Trophoblast cell (in vitro differentiated cells and primary cell): ENCODE measurements at places on chromosomes 11 and 22.

DNA sequence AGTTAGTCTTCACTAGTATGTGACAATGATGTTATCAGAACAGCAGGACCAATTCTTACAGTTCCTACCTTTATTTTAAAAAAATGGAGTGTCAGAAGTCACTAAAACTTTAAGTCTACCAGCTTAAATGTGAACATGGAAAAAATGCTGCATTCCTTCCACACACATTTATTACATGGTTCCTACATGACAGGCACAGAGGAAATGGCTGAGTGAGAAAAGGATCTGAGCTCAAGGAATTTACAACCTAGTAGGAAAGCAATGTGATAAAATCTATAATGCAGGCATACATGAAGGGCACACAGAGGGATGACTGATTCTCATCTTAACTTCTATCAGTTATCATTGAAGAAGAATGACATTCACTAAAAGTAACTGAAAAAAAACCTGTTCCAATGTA is 23.0 kb downstream of the CLDN25 start:
- peak; percentile 91 for DNase-seq
- no peaks in the 10 kb centered on the region for H3K27me3 ChIP-seq
- H3K36me3 ChIP-seq = peaks cover 14% of the 10 kb centered on the region
- peaks cover 3% of the 10 kb centered on the region for H3K4me1 ChIP-seq
- H3K27ac ChIP-seq = no peak overlapping the region

GRCh38 chr11:61954106-61954850 is 4.1 kb downstream of the BEST1 start:
- H3K27me3 ChIP-seq = no peaks in the 10 kb centered on the region
- H3K27ac ChIP-seq = no peak overlapping the region
- H3K4me3 ChIP-seq = no peak overlapping the region

GRCh38 chr11:111352231-111352746 is 26.8 kb downstream of the POU2AF1 start:
- H3K4me3 ChIP-seq = no peak overlapping the region
- H3K27me3 ChIP-seq = no peaks in the 10 kb centered on the region
- DNase-seq = no peak
- H3K27ac ChIP-seq = no peak overlapping the region
- no peaks in the 10 kb centered on the region for H3K36me3 ChIP-seq

DNA sequence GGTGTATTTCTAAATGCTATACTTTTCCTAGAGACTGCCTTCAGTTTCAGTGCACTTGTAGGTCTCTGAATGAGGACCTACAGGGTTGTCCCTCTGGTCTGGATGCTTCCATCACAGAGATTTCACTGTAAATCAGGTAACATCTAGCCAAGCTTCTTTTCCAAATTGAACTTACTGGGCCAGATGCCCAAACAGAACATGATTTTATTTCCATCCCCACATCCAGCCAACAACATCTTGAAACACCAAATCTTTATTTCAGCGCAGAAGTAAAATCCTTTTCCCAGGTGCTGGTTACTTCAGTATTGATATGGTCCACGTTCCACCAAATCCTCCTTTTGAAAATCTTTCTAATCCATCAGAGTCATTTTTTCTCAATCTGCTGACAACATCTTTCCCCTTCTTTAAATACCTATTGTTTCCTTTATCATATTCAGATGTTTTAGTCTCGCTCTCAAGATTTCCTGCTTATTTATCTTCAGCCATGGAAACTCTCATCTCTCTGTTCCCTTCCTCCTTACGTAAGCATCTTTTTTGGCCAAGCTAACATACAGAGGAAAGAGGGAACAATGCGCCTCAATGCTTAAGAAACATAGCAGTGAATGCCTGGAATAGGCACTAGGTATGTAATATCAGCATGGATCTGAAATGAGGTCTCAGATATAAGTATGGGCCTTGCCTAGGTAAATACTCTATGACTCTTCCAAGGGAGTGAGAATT is 201.2 kb upstream of the MTNR1B start:
- H3K27me3 ChIP-seq = no peaks in the 10 kb centered on the region
- no peak overlapping the region for H3K4me3 ChIP-seq

DNA sequence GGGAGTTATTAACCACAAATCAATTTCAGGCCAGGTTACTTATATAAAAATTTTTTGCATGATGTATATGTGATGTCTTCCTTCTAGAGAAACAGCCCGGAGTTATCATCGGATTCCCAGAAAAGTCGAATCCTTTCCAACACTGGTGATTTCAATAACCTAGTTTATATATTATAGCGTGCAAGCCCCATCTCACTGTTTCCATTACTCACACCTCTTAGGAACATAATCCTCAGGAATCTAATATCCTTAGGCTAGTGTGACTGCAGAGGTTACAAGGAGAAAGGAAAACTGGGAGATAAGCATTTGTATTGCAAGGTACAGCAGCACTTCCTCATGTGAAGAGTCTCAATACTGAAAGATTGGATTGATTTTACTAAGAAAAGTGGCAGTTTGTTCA is 20.3 kb downstream of the ARHGAP20 start:
- no peaks in the 10 kb centered on the region for H3K36me3 ChIP-seq
- no peaks in the 10 kb centered on the region for H3K4me1 ChIP-seq
- H3K4me3 ChIP-seq = no peak overlapping the region
- no peak overlapping the region for H3K27ac ChIP-seq

DNA sequence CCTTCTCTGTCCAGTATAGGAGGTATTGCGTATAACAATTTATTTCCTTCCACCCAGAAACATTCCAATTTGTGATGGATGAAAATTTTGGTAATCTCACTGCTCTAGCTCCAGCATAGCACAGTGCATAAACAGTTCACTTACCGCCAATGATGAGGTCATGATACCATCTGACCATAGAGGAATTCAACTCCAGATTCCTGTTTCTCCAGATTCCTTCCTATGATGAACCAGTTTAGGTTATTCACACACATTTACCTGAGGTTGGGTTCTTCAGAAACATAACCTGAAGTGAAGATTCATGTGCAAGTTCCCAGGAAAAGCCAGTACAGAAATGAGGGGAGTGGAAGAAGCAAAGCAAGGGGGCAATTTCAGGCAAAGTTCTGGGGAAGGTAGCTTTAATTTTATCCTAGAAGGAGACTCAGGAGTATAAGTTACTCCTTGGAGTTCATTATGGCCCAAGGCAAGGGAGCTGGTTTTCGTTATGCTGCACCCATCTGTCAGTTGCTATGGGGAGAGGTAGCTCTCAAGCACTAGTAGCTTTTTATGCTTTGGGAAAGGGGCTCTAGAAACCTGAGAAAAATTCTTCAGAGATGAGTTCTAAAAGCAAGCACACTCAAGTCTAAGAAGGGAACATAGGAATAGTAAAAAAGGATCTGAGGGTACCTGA is 121.6 kb downstream of the CASP12 start:
- no peaks in the 10 kb centered on the region for H3K27me3 ChIP-seq
- no peaks in the 10 kb centered on the region for H3K36me3 ChIP-seq
- peak; percentile 94 for DNase-seq
- peak overlapping the region; percentile 88 for H3K27ac ChIP-seq
- H3K4me3 ChIP-seq = no peak overlapping the region

GRCh38 chr11:31408201-31408600 is 38.5 kb downstream of the DNAJC24 start:
- DNase-seq = no peak
- no peaks in the 10 kb centered on the region for H3K4me1 ChIP-seq
- peaks cover 2% of the 10 kb centered on the region for H3K36me3 ChIP-seq
- no peak overlapping the region for H3K27ac ChIP-seq
- H3K4me3 ChIP-seq = no peak overlapping the region

DNA sequence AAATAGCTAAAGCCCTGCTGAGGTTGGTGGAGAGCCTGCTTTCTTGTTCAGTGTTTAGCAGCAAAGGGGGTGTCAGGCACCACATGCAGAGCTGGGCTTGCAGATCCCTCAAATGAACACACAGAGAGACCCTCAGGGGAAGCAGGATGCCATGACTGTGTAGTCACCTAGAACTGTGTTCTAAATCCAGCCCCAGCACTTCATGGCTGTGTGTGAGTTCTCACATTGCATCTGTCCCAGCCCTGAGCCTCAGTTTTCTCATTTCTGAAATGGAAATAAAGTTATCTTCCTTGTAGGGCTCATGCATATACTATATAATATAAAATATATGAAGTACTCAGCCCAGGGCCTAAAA is 47.1 kb downstream of the CWC15 start:
- no peaks in the 10 kb centered on the region for H3K27me3 ChIP-seq
- H3K36me3 ChIP-seq = no peaks in the 10 kb centered on the region
- H3K4me1 ChIP-seq = peaks cover 18% of the 10 kb centered on the region
- H3K27ac ChIP-seq = peak overlapping the region; percentile 36

GRCh38 chr22:29312218-29313125 is 3.0 kb downstream of the RASL10A start:
- no peak overlapping the region for H3K4me3 ChIP-seq
- H3K4me1 ChIP-seq = peaks cover 27% of the 10 kb centered on the region

- peaks cover 13% of the 10 kb centered on the region for H3K27me3 ChIP-seq
- H3K27ac ChIP-seq = no peak overlapping the region
- no peak overlapping the region for H3K4me3 ChIP-seq
- H3K4me1 ChIP-seq = no peaks in the 10 kb centered on the region
These were observed 93.8 kb downstream of the WNT7B start for GRCh38 chr22:45882881-45883810.

DNA sequence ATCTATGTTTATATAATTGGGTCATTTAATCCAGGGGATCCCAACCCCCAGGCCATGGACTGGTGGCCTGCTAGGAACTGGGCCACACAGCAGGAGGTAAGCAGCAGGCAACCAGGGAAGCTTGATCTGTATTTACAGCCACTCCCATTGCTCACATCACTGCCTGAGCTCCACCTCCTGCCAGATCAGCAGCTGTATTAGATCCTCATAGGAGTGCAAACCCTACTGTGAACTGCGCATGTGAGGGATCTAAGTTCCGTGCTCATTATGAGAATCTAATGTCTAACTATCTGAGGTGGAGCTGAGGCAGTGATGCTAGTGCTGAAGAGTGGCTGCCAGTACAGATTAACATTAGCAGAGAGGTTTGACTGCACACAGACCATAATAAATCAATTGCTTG is 32.8 kb downstream of the MS4A2 start:
- H3K27ac ChIP-seq = no peak overlapping the region
- no peaks in the 10 kb centered on the region for H3K4me1 ChIP-seq
- no peaks in the 10 kb centered on the region for H3K36me3 ChIP-seq
- no peak overlapping the region for H3K4me3 ChIP-seq

DNA sequence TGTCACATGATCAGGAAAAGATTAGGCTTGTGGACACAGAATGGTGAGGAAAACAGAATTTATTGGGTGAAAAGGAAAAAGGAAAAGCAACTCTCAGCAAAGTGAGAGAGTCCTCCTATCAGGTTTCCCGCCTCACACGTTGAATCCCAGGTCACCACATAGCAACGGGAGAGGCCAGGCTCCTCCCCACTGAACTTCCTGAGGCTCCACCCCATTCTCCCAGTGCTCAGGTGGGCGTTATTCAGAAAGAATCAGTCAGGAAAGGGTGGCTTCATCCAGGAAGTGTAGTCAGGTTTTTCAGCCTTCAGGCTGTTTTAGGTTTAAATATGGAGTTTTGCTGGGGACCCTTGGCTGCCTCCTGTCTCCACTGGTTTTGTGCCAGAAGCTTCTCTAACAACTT is 66.9 kb downstream of the SPON1 start:
- H3K27ac ChIP-seq = no peak overlapping the region
- peaks cover 4% of the 10 kb centered on the region for H3K4me1 ChIP-seq
- no peaks in the 10 kb centered on the region for H3K27me3 ChIP-seq
- H3K4me3 ChIP-seq = no peak overlapping the region
- no peak for DNase-seq

DNA sequence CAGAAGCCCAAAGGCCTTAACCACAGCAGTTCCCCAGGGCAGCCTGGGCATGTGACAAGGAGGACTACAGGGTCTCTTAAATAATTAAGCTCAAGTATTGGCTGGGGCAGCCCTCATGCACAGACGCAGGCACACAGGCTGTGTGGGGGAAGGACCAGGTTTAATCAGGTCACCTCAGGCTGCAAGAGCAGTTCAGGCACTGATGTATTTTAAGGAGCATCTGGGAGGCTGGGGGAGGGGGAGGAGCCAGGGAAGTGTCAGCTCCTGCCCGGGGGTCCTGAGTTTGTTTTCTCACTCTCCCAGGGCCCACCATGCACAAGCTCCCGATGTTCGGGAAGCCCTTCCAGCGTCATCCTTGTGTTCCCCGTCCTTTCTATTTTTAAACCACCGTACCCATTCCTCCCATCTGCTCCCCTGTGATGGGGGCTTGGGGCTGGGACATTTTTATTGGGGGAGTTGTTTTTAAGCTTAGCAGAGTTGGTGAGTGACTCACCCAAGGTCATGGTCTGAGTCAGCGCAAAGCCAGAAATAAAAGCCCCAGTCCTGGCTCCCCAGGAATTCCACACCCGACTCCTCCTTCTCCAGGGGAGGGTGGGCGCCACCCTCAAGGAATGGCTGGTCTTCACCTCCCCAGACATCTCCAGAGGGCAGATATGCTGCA is 2.4 kb downstream of the CSDC2 start:
- no peak overlapping the region for H3K4me3 ChIP-seq
- no peaks in the 10 kb centered on the region for H3K27me3 ChIP-seq
- no peaks in the 10 kb centered on the region for H3K36me3 ChIP-seq
- no peak for DNase-seq

- no peaks in the 10 kb centered on the region for H3K36me3 ChIP-seq
- peak; percentile 60 for DNase-seq
- no peak overlapping the region for H3K4me3 ChIP-seq
- H3K4me1 ChIP-seq = peaks cover 4% of the 10 kb centered on the region
- H3K27ac ChIP-seq = no peak overlapping the region
These were observed 22.5 kb downstream of the TP53I11 start for GRCh38 chr11:44928144-44928543.

DNA sequence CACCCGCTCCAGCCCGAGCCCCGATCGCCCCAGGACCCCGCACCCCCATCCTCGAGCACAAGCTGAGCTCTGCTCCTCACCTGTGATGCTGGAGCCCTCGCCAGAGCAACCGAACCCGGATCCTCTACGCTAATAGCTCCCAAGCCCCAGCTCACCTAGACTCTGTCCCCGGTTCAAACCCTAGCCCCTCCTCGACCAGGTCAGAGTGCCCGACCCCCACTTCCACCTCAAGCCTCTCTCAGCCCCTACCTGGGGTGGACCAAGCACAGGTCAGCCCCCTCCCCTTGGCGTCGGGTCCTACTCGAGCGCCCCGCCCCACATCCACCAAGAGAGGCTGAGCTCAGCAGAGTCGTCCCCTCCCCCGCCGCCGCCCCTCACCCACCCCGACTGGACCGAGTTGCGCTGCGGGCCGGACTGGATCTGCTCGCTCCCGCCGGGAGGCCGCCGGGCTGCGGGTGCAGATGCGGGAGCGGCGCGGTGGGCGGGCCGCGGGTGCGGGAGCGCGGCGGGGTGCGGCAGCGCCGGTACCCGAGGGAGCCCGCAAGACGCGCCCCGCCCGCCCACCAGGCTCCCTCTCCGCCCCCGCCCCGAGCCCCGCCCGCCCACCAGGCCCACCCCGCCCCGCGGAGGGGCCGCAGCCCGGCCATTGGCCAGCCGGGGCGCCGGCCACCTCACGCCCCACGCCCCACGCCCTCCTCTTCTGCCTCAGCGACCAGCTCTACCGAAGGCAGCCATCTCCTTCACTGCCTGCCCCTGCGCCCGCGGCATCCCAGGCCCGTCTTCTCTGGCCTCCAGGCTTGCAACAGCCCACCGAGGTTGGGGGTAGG is 577 bp upstream of the DKK3 start:
- peaks cover 3% of the 10 kb centered on the region for H3K36me3 ChIP-seq
- H3K4me1 ChIP-seq = peaks cover 12% of the 10 kb centered on the region
- H3K27me3 ChIP-seq = no peaks in the 10 kb centered on the region
- peak overlapping the region; percentile 90 for H3K4me3 ChIP-seq
- DNase-seq = no peak
- no peak overlapping the region for H3K27ac ChIP-seq

- H3K36me3 ChIP-seq = no peaks in the 10 kb centered on the region
- H3K27me3 ChIP-seq = peaks cover 23% of the 10 kb centered on the region
- no peaks in the 10 kb centered on the region for H3K4me1 ChIP-seq
These were observed 47.2 kb downstream of the CYTH4 start for GRCh38 chr22:37329238-37330140.
